ENCODE measurements at places on chromosomes 7 and 10.
A peak's percentile ranks its signal among the peaks of the same experiment; 100 is the strongest.

GRCh38 chr7:14902589-14903067 is at the start of gene DGKB:
TSS of gene DGKB (minus strand) at chr7:14902751.
- H3K27ac ChIP-seq = no peak within 1 kb of the TSS
- no peak within 1 kb of the TSS for H3K4me3 ChIP-seq
- peaks cover 35% of the 10 kb centered on the region for H3K27me3 ChIP-seq
- no peaks in the 10 kb centered on the region for H3K4me1 ChIP-seq

DNA sequence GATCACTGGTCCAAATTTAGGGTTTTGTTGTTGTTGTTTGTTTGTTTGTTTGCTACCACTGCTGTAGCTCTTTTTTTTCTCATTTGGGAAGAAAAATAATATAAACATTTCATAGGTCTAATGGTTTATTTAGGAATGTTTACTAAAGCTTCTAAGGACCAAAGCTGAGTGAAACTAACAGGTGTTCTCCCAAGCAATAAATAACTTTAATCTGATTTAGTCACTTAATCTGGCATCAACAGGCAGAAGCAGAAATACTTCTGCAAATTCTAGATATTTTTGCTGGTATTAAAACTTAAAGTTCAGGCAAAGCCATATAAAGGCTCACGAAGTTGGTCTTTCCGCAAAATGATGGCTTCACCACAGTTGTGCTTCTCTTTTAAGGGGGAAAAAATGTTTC is 144.5 kb upstream of the YAE1 start:
- H3K27ac ChIP-seq = no peak overlapping the region
- H3K4me3 ChIP-seq = no peak overlapping the region
- peaks cover 6% of the 10 kb centered on the region for H3K27me3 ChIP-seq
- H3K36me3 ChIP-seq = no peaks in the 10 kb centered on the region
- DNase-seq = no peak

GRCh38 chr7:120743128-120743527 is 114.8 kb downstream of the TSPAN12 start:
- no peaks in the 10 kb centered on the region for H3K36me3 ChIP-seq
- no peaks in the 10 kb centered on the region for H3K4me1 ChIP-seq
- H3K27ac ChIP-seq = no peak overlapping the region
- no peaks in the 10 kb centered on the region for H3K27me3 ChIP-seq
- H3K4me3 ChIP-seq = no peak overlapping the region

DNA sequence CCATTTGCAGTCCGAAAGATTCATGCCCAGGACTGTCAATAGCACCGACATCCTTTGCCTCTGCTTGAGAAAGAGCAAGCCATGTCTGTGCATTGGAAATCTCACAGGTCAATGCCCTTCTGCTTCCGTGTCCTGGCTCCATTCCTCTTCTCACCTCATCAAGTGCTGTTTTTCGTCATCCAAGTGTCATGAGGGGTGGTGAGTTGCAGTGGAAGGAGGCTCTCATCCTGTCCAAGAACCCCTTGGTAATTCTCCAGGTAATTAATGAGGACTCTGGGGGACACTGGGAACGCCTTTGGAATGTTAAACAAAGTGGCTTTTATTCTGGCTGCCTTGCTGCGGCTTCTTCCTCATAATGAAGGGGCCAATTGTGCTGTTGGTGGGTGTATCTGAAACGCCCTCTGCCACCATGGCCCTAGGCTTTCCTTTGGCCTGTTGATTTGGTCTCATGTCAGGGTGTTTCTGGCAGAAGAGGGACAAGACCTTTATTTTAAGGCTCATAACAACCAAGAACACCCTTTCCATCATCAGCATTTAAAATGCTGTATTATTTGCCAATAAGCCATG is 57.7 kb downstream of the PPP1R3C start:
- no peaks in the 10 kb centered on the region for H3K36me3 ChIP-seq
- no peak overlapping the region for H3K27ac ChIP-seq
- H3K27me3 ChIP-seq = no peaks in the 10 kb centered on the region
- no peak for DNase-seq

GRCh38 chr7:70781922-70782311 is 350.0 kb upstream of the GALNT17 start:
- no peaks in the 10 kb centered on the region for H3K36me3 ChIP-seq
- no peaks in the 10 kb centered on the region for H3K27me3 ChIP-seq
- H3K4me1 ChIP-seq = no peaks in the 10 kb centered on the region
- H3K4me3 ChIP-seq = no peak overlapping the region

- no peaks in the 10 kb centered on the region for H3K4me1 ChIP-seq
- H3K27ac ChIP-seq = no peak overlapping the region
- DNase-seq = no peak
- peaks cover 11% of the 10 kb centered on the region for H3K36me3 ChIP-seq
- no peaks in the 10 kb centered on the region for H3K27me3 ChIP-seq
These were observed 24.8 kb downstream of the STYXL1 start for GRCh38 chr7:76023002-76023401.

GRCh38 chr7:139681463-139681755 is 96.4 kb downstream of the HIPK2 start:
- peaks cover 47% of the 10 kb centered on the region for H3K4me1 ChIP-seq
- H3K27ac ChIP-seq = peak overlapping the region; percentile 83
- H3K36me3 ChIP-seq = no peaks in the 10 kb centered on the region
- no peak for DNase-seq

DNA sequence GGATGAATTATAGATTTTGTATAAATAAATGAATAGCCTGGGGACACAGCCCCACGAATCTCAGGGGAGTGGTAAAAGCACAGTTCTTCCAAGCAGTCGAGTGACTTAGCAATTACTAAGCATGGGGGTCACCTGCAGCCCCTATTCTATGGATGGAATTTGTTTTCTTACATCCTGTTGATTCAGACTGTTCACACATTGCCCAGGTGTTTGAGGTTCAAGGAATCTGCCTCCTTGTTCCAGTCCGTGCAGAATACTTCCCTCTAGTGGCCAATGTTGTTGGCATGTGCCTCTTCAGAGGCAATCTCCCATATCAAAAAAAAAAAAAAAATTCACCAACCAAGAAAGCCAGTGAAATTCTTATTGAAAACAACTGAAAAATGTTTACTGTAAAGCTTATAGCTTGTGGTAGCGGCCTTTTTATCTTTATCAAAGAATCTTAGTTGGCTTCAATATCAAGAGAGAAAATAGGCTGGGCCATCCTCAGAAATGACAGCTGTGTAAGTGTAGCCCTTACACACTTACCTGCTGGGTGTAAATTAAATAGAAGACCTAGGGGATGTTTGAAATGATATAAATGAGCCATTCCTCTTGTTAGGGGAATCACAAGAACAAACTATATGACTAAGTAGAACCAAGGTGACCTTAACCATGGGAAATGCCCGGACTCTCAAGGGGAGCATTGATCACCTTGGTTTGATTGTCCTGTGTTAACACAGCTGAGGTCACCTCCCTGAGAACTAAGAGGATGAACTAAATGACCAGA is 7.8 kb downstream of the LIPM start:
- H3K36me3 ChIP-seq = no peaks in the 10 kb centered on the region
- H3K4me1 ChIP-seq = peaks cover 3% of the 10 kb centered on the region
- no peak overlapping the region for H3K4me3 ChIP-seq
- no peak for DNase-seq
- peak overlapping the region; percentile 8 for H3K27ac ChIP-seq
- H3K27me3 ChIP-seq = no peaks in the 10 kb centered on the region

GRCh38 chr7:155336812-155337602 is 39.3 kb downstream of the INSIG1 start:
- H3K4me1 ChIP-seq = no peaks in the 10 kb centered on the region
- H3K27ac ChIP-seq = no peak overlapping the region
- H3K4me3 ChIP-seq = no peak overlapping the region
- DNase-seq = no peak
- H3K36me3 ChIP-seq = no peaks in the 10 kb centered on the region

- H3K27ac ChIP-seq = no peak overlapping the region
- H3K4me3 ChIP-seq = no peak overlapping the region
- DNase-seq = no peak
- H3K27me3 ChIP-seq = no peaks in the 10 kb centered on the region
- H3K36me3 ChIP-seq = no peaks in the 10 kb centered on the region
- no peaks in the 10 kb centered on the region for H3K4me1 ChIP-seq
These were observed 1.2 kb upstream of the SLC13A4 start for GRCh38 chr7:135729230-135729629.

GRCh38 chr7:4237296-4238235 is 444.5 kb upstream of the FOXK1 start:
- H3K4me3 ChIP-seq = no peak overlapping the region
- H3K4me1 ChIP-seq = no peaks in the 10 kb centered on the region

DNA sequence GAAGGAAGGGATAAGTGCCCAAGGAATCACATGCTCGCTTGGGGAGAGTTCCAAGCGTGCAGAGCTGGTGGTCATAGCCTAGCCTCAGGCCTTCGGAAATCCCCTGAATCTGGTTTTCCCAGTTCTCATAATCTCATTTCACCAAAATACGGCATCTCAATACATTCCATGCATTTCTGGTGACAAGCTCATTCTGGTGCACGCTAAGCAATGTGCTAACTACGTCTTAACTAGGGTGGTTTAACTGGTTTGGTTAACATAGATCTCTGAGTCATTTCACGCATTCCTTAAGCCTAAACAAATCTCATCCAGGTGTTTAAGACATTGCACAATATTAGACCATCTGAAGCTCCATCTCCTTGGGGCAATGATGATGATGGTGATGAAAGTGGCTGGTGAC is 72.9 kb upstream of the STEAP1B start:
- H3K27ac ChIP-seq = peak overlapping the region; percentile 98
- H3K4me1 ChIP-seq = peaks cover 31% of the 10 kb centered on the region
- no peaks in the 10 kb centered on the region for H3K27me3 ChIP-seq
- no peak overlapping the region for H3K4me3 ChIP-seq
- H3K36me3 ChIP-seq = no peaks in the 10 kb centered on the region

DNA sequence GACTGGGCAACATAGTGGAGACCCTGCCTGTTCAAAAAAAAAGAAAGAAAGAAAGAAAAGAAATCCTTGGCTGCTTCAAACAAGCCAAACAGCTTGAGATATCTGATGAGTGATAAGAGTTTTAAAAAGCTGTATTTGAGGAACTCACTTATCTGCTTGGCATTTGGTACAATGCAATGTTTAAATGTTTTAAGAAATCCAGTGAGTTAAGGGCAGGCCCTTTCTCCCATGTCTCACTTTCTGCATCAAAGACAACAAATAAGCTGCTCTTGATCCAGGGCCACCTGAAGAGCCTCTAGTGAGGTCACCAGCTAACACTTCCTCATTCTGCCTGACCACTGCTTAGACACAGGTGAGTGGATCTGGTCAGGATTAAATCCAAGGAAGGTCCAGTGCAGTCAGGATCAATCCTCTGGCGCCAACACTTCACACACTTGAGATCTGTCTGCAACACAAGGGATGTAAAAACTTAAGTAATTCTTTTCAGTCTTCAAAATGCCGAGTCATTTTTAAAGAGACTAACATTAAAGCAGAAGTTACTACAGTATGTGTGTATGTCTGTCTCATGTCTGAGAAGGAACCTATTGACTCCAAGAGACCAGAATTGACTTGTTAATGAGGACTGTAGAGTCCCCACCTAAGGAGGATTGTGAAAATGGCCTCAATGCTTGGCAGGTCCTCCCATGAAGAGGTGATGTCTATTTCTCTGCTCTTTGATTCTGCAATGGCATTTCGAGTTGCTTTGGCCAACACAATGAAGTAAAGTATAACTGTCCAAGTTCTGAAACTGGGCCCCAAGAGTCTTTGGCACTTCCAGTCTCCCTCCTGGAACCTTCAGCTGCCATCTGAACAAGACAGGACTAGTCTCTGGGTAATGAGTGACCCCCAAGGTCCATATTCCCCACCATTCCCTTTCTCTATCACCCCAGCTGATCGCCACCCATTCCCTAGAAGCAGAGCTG is 43.1 kb downstream of the CREB3L2 start:
- H3K4me1 ChIP-seq = peaks cover 16% of the 10 kb centered on the region
- DNase-seq = no peak
- H3K27me3 ChIP-seq = no peaks in the 10 kb centered on the region
- no peak overlapping the region for H3K27ac ChIP-seq
- H3K4me3 ChIP-seq = no peak overlapping the region

GRCh38 chr10:106836933-106837663 is 327.4 kb downstream of the SORCS1 start:
- H3K27me3 ChIP-seq = peaks cover 5% of the 10 kb centered on the region
- H3K4me3 ChIP-seq = no peak overlapping the region
- DNase-seq = no peak
- no peaks in the 10 kb centered on the region for H3K36me3 ChIP-seq
- H3K27ac ChIP-seq = no peak overlapping the region

- no peak overlapping the region for H3K4me3 ChIP-seq
- H3K36me3 ChIP-seq = no peaks in the 10 kb centered on the region
- H3K4me1 ChIP-seq = no peaks in the 10 kb centered on the region
These were observed 331.3 kb downstream of the AUTS2 start for GRCh38 chr7:69929622-69930021.

DNA sequence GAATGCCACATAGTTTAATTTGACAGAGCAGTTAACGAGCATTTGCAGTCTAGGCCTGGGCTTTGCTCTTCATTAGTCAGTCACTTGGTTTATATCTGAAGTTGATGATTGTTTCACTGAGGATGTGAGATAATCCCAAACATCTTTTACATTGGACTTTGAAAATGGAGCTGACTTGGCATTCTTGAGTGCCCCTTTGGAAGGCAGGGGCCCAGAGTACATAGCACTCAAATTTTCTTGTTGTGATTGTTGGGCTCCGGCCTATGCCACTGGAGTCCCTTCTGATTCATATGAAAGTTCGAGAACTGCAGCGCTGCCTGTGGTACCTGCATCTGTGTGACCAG is 21.9 kb downstream of the DNAJB6 start:
- no peak for DNase-seq
- peak overlapping the region; percentile 34 for H3K27ac ChIP-seq
- no peak overlapping the region for H3K4me3 ChIP-seq

GRCh38 chr10:71001470-71001869 is 113.1 kb upstream of the PCBD1 start:
- no peak overlapping the region for H3K27ac ChIP-seq
- DNase-seq = no peak
- H3K36me3 ChIP-seq = no peaks in the 10 kb centered on the region
- no peak overlapping the region for H3K4me3 ChIP-seq
- H3K4me1 ChIP-seq = no peaks in the 10 kb centered on the region

DNA sequence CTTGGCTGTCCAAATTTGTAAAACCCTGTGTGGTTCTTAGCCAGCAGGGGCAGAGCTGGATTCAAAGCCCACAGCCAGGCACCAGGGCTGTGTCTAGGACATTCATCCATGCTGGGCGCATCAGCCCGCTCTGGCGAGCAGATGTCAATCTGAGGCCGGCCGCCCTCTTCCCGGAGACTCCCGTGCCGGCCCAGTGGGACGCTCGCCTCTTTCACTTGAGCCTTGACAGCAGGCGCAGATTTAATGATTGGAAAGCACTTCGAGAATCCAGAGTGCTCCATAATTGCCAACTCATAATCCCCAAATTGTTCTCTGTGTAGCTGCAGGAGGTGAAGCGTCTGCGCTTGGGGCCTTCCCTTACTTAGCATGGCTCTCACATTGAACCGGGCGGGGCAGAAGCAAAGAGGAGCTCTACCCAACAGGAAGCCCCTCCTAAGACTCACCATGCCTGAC is 36.7 kb downstream of the SLIT1 start:
- H3K36me3 ChIP-seq = no peaks in the 10 kb centered on the region
- no peak overlapping the region for H3K4me3 ChIP-seq
- no peak overlapping the region for H3K27ac ChIP-seq
- H3K4me1 ChIP-seq = no peaks in the 10 kb centered on the region
- no peak for DNase-seq

- no peaks in the 10 kb centered on the region for H3K36me3 ChIP-seq
- no peaks in the 10 kb centered on the region for H3K4me1 ChIP-seq
- H3K27ac ChIP-seq = no peak overlapping the region
- DNase-seq = no peak
These were observed 68.2 kb downstream of the ALOX5 start for GRCh38 chr10:45442251-45442650.
